Gastrocnemius medialis (tissue), 4 donors: ENCODE measurements at places on chromosomes 2 and 18. TPM values are rescaled to one million over a fixed set of nuclear protein-coding genes. Genes with fewer than 3 reads are reported as not detected.

Gene ALPP
- not detected for total RNA-seq

GRCh38 chr18:77103187-77103850, 29.3 kb downstream of the MBP start:
- H3K27me3 ChIP-seq: no peaks in the 10 kb centered on the region
- peaks cover 71% of the 10 kb centered on the region for H3K4me1 ChIP-seq
- no peaks in the 10 kb centered on the region for H3K36me3 ChIP-seq
- H3K4me3 ChIP-seq: no peak overlapping the region

DNA sequence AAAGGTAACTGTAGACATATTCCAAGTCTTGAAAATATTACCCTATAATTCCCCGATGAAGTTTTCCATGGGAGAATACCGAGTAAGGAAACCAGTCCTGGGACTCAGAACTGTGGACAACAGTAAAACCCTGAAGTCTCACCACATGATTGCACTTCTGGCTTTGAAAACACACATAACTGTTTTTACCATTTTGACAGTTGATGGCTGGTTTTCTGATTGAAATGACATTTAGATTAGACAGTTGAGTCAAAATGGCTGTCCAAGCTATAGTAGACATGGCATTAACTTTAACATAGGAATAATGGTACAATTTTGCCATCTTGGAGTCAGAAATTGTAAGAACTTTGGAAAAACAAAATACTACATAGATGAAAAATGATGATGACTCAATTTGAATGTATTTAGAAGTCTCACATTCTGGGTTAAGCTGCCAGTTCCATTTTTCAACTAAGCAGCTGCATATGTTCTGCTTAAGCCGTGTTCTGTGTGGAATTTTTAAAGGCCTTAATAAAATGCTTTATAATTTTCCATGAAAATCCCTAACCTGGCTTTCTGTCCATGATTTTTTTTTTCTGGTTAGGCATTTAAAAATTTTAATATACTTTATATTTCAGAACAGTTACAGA, 38.3 kb upstream of the WIPF1 start:
- H3K36me3 ChIP-seq: no peaks in the 10 kb centered on the region
- no peak overlapping the region for H3K27ac ChIP-seq
- no peaks in the 10 kb centered on the region for H3K27me3 ChIP-seq
- no peak for DNase-seq
- no peak overlapping the region for H3K4me3 ChIP-seq

GRCh38 chr18:35564795-35565453, 16.6 kb upstream of the GALNT1 start:
- DNase-seq: no peak
- H3K27me3 ChIP-seq: no peaks in the 10 kb centered on the region
- H3K27ac ChIP-seq: no peak overlapping the region
- H3K36me3 ChIP-seq: no peaks in the 10 kb centered on the region

DNA sequence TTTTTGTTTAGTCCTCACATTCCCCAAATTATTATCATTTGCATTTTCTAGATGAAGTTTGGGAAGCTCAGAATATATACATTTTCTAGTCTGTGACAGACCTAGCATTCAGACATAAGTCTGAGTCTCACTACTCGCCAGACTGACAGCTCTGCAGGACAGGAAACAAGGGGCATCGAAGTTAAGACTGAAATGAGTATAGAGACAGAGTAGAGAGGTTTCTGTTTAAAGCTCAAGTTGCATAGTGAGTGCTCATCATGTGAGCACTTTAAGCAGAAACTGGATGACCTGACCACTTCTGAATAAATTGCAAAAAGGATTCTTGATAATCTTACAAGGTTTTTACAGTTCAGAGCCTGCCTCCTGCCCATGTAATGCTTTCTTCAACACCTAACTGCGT, 1.1 kb downstream of the HADHB start:
- peak overlapping the region; percentile 98 for H3K27ac ChIP-seq
- peaks cover 55% of the 10 kb centered on the region for H3K4me1 ChIP-seq
- no peak for DNase-seq
- H3K27me3 ChIP-seq: no peaks in the 10 kb centered on the region

- DNase-seq: no peak
- no peaks in the 10 kb centered on the region for H3K36me3 ChIP-seq
- no peak overlapping the region for H3K4me3 ChIP-seq
Observed at GRCh38 chr18:35027206-35027605, 14.0 kb upstream of the MAPRE2 start.

- no peaks in the 10 kb centered on the region for H3K27me3 ChIP-seq
- no peaks in the 10 kb centered on the region for H3K36me3 ChIP-seq
- H3K4me1 ChIP-seq: no peaks in the 10 kb centered on the region
Observed at GRCh38 chr2:67709835-67710234, 312.7 kb downstream of the ETAA1 start.

- H3K4me1 ChIP-seq: no peaks in the 10 kb centered on the region
- no peak overlapping the region for H3K4me3 ChIP-seq
- DNase-seq: no peak
- no peaks in the 10 kb centered on the region for H3K36me3 ChIP-seq
Observed at GRCh38 chr2:9086465-9086864, 83.0 kb upstream of the MBOAT2 start.

Gene PIGN
- 18.2 TPM for total RNA-seq

DNA sequence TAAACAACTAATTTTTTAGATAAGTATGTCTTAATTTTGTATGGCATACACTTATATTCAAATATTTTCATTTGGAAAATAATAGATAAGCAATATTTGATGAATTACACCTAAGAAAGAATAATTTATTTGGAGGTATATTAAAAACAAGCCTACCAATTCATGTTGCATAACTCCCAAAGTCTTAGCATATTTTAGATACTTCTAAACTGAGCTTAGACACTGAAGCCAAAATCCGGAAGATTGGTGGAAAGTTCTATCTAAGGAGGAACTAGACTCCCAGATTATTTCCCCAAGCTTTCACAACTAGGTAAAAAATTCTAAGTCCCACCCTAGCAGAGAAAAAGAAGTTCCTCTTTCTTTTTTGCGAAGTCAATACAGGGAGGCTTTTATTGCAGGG, 221.0 kb upstream of the MMADHC start:
- no peak overlapping the region for H3K27ac ChIP-seq
- no peaks in the 10 kb centered on the region for H3K27me3 ChIP-seq
- no peaks in the 10 kb centered on the region for H3K36me3 ChIP-seq

- no peaks in the 10 kb centered on the region for H3K36me3 ChIP-seq
- H3K4me1 ChIP-seq: no peaks in the 10 kb centered on the region
- no peak for DNase-seq
- no peak overlapping the region for H3K27ac ChIP-seq
- H3K4me3 ChIP-seq: no peak overlapping the region
Observed at GRCh38 chr2:184041077-184041476, 557.3 kb upstream of the ZNF804A start.

GRCh38 chr18:68387246-68387645, 327.7 kb downstream of the TMX3 start:
- H3K4me3 ChIP-seq: no peak overlapping the region
- no peaks in the 10 kb centered on the region for H3K4me1 ChIP-seq
- H3K36me3 ChIP-seq: no peaks in the 10 kb centered on the region
- no peak for DNase-seq

Gene IL36G
- total RNA-seq: not detected

DNA sequence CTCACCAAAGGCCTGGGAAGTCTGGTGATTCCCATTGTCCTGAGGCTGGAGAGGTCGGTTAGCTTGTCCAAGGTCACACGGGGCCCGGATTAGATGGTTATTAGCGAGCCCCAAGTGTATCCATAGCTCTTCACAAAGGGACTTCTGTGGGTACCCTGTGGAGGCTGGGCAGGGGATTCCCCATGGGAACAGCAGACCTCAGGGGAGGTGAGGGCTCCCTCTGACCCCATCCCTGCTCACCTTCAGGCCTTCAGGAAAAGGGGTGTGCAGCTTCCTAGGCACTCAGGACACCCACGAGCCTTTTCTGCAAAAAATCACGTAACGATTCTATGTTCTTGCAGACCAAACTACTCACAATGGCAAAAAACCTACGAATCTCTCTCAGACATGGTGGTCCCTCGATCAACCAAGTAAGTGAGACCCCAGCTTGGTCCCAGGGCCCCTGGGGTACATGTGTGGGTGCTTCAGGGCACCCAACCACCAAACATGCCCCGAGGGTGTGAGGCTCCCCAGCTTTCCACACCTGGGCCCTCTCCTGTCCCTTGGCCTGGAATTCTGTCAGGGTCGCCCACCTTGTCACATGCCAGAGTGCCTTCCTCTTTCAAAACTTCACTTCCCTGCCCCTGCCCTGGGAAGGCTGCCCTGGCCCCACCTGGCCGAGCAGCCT, 40.3 kb downstream of the PDIA6 start:
- no peak overlapping the region for H3K4me3 ChIP-seq
- no peak for DNase-seq
- no peak overlapping the region for H3K27ac ChIP-seq
- no peaks in the 10 kb centered on the region for H3K27me3 ChIP-seq
- no peaks in the 10 kb centered on the region for H3K4me1 ChIP-seq

DNA sequence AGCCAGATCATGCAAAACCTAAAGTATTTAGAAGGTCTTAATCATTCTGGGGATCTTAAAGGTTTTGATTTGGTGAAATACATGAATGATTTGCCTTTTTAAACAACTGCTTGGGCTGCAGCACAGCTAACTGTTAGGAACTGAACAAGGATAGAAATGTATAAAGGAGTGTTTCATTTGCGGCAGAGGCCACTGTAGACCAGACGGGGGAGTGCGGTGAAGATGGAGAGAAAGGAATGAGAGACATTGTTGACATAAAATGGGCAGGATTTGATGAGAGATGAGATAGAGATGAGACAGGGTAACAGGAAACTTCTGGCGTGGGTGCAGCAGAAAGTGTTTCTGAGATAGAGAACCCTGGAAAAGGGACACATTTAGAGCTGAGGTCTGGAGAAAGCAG, 308.1 kb downstream of the TMX3 start:
- no peak for DNase-seq
- no peak overlapping the region for H3K4me3 ChIP-seq
- H3K4me1 ChIP-seq: no peaks in the 10 kb centered on the region
- no peaks in the 10 kb centered on the region for H3K27me3 ChIP-seq

DNA sequence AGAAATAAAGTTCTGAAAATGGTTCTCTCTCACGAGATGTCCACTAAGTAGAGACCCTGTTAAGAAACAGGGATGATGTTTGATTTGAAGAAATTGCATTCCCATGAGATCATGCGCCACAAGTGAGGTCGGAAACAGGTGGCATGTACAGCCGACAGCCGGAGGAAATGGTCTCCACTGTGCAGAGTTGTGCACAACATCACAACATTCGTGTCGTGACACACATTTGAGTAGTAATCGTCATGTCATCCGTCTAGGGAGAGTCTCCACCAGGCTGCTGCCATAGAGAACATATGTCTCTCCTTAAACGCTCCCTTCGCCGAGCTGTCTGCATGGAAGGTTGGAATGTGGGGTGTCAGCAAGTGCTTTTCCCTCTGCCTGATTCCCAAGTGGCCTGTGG, 84.7 kb downstream of the ASAP2 start:
- DNase-seq: no peak
- no peak overlapping the region for H3K27ac ChIP-seq
- H3K27me3 ChIP-seq: no peaks in the 10 kb centered on the region
- no peaks in the 10 kb centered on the region for H3K36me3 ChIP-seq

Gene EXOC6B
- total RNA-seq: 14.6 TPM

Gene RNF125
- total RNA-seq: 6.4 TPM

DNA sequence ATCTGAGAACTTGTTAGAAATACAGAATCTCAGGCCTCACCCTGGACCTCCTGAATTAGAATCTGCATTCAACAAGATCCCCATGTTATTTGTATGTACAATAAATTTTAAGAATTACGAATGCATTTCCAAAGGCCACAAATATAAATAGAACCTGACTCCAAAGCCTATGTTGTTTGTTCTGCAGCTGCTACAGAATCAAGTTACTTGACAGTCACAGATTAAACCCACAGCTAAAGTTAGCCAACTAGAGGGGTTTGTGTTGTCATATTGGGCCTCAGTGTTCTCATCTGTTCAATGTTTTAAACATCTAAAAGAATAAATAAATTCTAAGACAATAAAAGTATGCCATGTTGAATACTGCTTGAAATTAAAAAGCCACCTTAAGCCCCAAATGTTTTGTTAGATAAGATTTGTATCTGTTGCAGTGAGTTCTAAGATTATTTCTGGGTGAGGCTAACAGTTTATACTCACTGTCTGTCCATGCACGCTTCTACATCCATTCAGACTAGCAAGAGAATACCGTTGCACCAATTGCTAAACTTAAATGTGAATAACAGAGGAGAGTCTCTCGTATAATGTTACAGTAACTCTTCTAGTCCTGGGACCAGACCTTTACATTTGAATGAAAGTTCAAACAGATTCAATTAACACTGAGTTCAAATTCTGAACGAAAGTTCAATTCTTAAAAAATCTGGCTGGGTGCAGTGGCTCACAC, 200.4 kb downstream of the MEMO1 start:
- peaks cover 36% of the 10 kb centered on the region for H3K4me1 ChIP-seq
- peak overlapping the region; percentile 96 for H3K27ac ChIP-seq
- no peak overlapping the region for H3K4me3 ChIP-seq
- peak; percentile 30 for DNase-seq

Gene RAMP1
- total RNA-seq: 72.3 TPM

- H3K4me3 ChIP-seq: no peak overlapping the region
- H3K27ac ChIP-seq: no peak overlapping the region
- H3K27me3 ChIP-seq: no peaks in the 10 kb centered on the region
- no peaks in the 10 kb centered on the region for H3K36me3 ChIP-seq
- H3K4me1 ChIP-seq: peaks cover 5% of the 10 kb centered on the region
- DNase-seq: no peak
Observed at GRCh38 chr2:171081649-171082111, 79.0 kb downstream of the TLK1 start.

- H3K27ac ChIP-seq: no peak overlapping the region
- peaks cover 12% of the 10 kb centered on the region for H3K4me1 ChIP-seq
- DNase-seq: no peak
- H3K4me3 ChIP-seq: no peak overlapping the region
- no peaks in the 10 kb centered on the region for H3K27me3 ChIP-seq
Observed at GRCh38 chr2:27209621-27210401, 2.0 kb upstream of the ATRAID start.

- H3K27ac ChIP-seq: peak overlapping the region; percentile 79
- peak; percentile 52 for DNase-seq
- no peaks in the 10 kb centered on the region for H3K36me3 ChIP-seq
- H3K27me3 ChIP-seq: no peaks in the 10 kb centered on the region
- peak overlapping the region; percentile 28 for H3K4me3 ChIP-seq
- H3K4me1 ChIP-seq: peaks cover 15% of the 10 kb centered on the region
Observed at GRCh38 chr2:172985139-172985892, 90.3 kb upstream of the MAP3K20 start.

DNA sequence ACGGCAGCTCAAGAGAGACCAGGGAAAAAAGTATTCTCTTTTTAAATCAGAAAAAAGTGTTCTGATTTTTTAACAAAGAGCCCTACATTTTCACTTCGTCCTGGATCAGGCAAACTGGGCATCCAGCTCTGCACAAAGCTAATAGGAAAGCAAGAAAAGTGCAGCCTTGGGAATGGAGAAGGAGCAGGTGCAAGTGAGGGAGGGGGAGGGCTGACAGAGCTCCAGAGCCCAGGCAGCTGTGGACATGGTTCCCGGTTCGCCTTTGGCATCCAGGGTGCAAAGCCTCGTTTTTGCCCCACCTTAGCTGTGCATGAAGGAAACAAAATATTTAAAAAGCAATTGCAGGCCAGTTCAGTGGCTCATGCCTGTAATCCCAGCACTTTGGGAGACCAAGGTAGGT, 82.2 kb downstream of the FAM124B start:
- DNase-seq: no peak
- no peaks in the 10 kb centered on the region for H3K4me1 ChIP-seq
- no peak overlapping the region for H3K4me3 ChIP-seq
- H3K27ac ChIP-seq: no peak overlapping the region
- H3K36me3 ChIP-seq: no peaks in the 10 kb centered on the region

- peaks cover 8% of the 10 kb centered on the region for H3K4me1 ChIP-seq
- no peaks in the 10 kb centered on the region for H3K27me3 ChIP-seq
- no peak overlapping the region for H3K27ac ChIP-seq
Observed at GRCh38 chr2:161131074-161131680, 29.1 kb upstream of the TANK start.
